ENCODE measurements at places on chromosomes 7 and 10.

- DNase-seq, result no peak
Measured at GRCh38 chr7:131108212-131108940, 219.3 kb upstream of the MKLN1 start.

GRCh38 chr7:5064391-5065106 is 18.9 kb downstream of the RBAK start:
- DNase-seq, result no peak

GRCh38 chr10:98286419-98286818 is 18.4 kb upstream of the LOXL4 start:
- DNase-seq, result no peak

DNA sequence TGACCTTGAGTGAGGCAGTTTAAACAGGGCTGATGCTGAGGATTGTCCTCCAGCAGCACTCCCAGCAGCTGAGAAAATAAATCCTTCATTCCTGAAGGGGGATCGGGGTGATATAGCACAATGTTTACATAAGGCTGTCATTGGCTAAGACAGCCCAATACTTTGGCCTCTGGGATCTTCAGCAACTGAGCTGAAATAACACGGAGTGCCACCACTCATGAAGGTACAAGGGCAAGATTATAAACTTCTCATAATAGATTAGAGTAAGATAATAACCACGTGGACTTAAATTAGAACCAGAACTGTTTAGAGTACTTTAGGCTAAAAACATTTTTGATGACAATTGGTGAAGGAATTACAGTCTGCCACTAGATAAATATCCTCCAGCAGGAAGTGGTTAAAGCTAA is 70.0 kb upstream of the PAPSS2 start:
- DNase-seq, result no peak

- no peak for DNase-seq
Measured at GRCh38 chr10:44326474-44327030, 58.3 kb downstream of the CXCL12 start.
